ENCODE measurements at places on chromosomes 2 and 18. TPM values are rescaled to one million over a fixed set of nuclear protein-coding genes. Genes with fewer than 3 reads are reported as not detected.

The DIS3L2 gene
- total RNA-seq, result 28.1 TPM

The PLB1 gene
- total RNA-seq, result 0.80 TPM

The NR4A2 gene
- total RNA-seq, result 0.85 TPM

The EMILIN2 gene
- total RNA-seq, result 18.3 TPM

The ANKRD62 gene
- total RNA-seq, result not detected

The PNPT1 gene
- 50.1 TPM for total RNA-seq

The BUB1 gene
- total RNA-seq, result 91.2 TPM

The EHD3 gene
- 2.6 TPM for total RNA-seq

The SDC1 gene
- 93.0 TPM for total RNA-seq

The CNRIP1 gene
- total RNA-seq, result not detected

The TMSB10 gene
- 1,916 TPM for total RNA-seq

The WIPF1 gene
- total RNA-seq, result 8.3 TPM

The FRZB gene
- 0.08 TPM for total RNA-seq

The REG1B gene
- total RNA-seq, result 2.0 TPM

The ICOS gene
- total RNA-seq, result 0.18 TPM

The EFHD1 gene
- total RNA-seq, result 73.5 TPM

The CRYGA gene
- total RNA-seq, result not detected

The ZNF236 gene
- 32.2 TPM for total RNA-seq

The GALR1 gene
- not detected for total RNA-seq

The MC2R gene
- 0.05 TPM for total RNA-seq

The GPR35 gene
- total RNA-seq, result 1.3 TPM

The RAB6D gene
- total RNA-seq, result not detected

The XIRP2 gene
- total RNA-seq, result not detected

The LRRC30 gene
- not detected for total RNA-seq

The ZBTB7C gene
- 0.03 TPM for total RNA-seq

The CD207 gene
- not detected for total RNA-seq

The CYS1 gene
- total RNA-seq, result 20.4 TPM

The TMEM237 gene
- total RNA-seq, result 30.6 TPM

The FIGN gene
- total RNA-seq, result 19.5 TPM

The CSRNP3 gene
- not detected for total RNA-seq

The FBXO15 gene
- total RNA-seq, result 1.9 TPM

The ATOH8 gene
- total RNA-seq, result 3.8 TPM

The HOXD11 gene
- 0.49 TPM for total RNA-seq

The PROKR1 gene
- not detected for total RNA-seq

The TPRKB gene
- total RNA-seq, result 38.5 TPM

The MYOM1 gene
- 0.92 TPM for total RNA-seq

The SPTBN1 gene
- total RNA-seq, result 169 TPM

The SPAST gene
- total RNA-seq, result 37.8 TPM

The NOL4 gene
- 1.1 TPM for total RNA-seq

The DUSP2 gene
- 4.9 TPM for total RNA-seq

The COL6A3 gene
- total RNA-seq, result 0.69 TPM

The ZNF385B gene
- total RNA-seq, result 0.28 TPM

The REEP1 gene
- 0.23 TPM for total RNA-seq

The BMP10 gene
- not detected for total RNA-seq

The ARHGAP15 gene
- 0.41 TPM for total RNA-seq
